Spleen (tissue), 13 donors: ENCODE measurements at places on chromosomes 7 and 10. TPM values are rescaled to one million over a fixed set of nuclear protein-coding genes. Genes with fewer than 3 reads are reported as not detected.

DNA sequence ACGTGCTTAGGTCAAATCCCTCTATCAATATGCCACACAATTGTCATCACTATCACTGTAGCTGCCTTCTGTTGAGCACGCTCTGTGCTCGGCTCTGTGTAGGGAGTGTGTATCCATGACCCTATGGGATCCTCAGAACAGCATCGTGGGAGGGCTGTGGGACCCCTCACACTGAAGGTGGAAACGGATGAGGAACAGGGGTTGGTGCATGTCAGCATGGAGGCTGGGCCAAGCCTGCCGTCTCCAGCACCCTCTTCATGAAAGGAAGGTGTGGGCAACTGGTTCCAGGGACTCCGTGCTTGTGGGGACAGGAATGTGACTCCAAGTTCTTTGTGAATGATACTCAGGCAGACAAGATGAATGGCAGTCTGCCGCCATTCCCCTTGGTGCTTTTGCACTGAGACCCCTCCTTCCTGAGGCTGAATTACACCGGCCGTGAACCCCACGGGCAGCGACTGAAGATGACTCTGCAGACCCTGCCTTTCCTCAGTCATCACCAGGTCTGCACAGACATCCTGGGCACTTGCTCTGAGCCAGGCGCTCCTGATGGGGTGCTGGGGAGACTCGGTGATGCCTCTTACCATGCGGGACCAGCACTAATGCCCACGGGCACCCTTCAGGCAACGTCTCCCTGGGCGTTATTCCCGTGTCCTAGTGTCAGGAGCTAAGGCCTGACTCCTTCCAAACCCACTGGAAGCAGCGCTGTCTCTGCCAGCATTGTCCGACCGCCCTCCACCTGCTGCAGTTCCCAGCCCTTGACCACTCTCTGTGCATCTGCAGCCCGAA lies 495.2 kb downstream of the TCERG1L start:
- H3K4me3 ChIP-seq, result no peak overlapping the region
- H3K27me3 ChIP-seq, result no peaks in the 10 kb centered on the region
- no peaks in the 10 kb centered on the region for H3K36me3 ChIP-seq
- no peak overlapping the region for H3K27ac ChIP-seq

- H3K27ac ChIP-seq, result no peak overlapping the region
- no peak overlapping the region for H3K4me3 ChIP-seq
- DNase-seq, result no peak
- no peaks in the 10 kb centered on the region for H3K27me3 ChIP-seq
- H3K36me3 ChIP-seq, result no peaks in the 10 kb centered on the region
Observed at GRCh38 chr10:62183442-62183841, 85.2 kb downstream of the RTKN2 start.

- no peaks in the 10 kb centered on the region for H3K4me1 ChIP-seq
- H3K27ac ChIP-seq, result no peak overlapping the region
- no peaks in the 10 kb centered on the region for H3K27me3 ChIP-seq
Observed at GRCh38 chr7:38127216-38128207, 50.5 kb upstream of the STARD3NL start.

DNA sequence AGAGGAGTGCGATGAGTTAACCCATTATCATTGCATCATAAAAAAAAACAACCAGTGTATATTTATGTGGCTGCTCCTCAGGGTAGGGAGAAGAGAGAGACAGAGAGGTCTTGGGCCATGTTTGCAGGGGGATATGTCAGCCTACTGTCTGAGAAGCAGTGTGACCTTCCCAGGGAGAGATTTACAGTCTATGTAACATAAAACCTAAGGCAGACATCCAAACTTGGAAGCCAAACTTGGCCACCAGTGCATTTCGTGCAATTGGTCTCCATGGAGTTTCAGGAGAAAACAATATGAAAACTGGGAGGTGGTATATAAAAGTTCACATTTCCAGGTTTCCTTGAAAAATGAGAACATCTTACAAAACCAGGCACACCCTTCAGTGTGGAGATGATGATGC lies 85.9 kb upstream of the CXCL12 start:
- H3K36me3 ChIP-seq, result no peaks in the 10 kb centered on the region
- no peaks in the 10 kb centered on the region for H3K4me1 ChIP-seq
- no peaks in the 10 kb centered on the region for H3K27me3 ChIP-seq
- H3K27ac ChIP-seq, result no peak overlapping the region
- H3K4me3 ChIP-seq, result no peak overlapping the region

DNA sequence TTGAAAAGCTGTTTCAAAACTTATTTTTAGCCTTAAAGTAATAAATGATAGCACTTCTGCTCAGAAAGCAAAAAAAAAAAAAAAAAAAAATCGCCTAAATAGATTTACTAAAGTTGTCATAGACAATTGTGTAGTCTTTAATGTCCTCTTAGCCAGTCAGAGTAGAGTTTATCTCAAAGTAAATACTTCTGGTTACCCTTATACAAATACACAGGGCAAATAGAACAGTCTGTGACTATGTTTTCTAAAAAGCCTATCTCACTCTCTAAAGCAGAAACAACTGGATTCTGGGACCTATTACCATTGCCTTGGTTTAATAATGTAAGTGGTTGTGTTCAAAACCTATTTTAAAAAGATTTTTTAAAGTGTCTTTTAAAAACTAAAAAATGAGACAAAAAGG lies 156.2 kb upstream of the THSD7A start:
- no peaks in the 10 kb centered on the region for H3K4me1 ChIP-seq
- no peaks in the 10 kb centered on the region for H3K27me3 ChIP-seq
- no peaks in the 10 kb centered on the region for H3K36me3 ChIP-seq
- no peak for DNase-seq
- no peak overlapping the region for H3K27ac ChIP-seq

The MOGAT3 gene
- total RNA-seq, result not detected

DNA sequence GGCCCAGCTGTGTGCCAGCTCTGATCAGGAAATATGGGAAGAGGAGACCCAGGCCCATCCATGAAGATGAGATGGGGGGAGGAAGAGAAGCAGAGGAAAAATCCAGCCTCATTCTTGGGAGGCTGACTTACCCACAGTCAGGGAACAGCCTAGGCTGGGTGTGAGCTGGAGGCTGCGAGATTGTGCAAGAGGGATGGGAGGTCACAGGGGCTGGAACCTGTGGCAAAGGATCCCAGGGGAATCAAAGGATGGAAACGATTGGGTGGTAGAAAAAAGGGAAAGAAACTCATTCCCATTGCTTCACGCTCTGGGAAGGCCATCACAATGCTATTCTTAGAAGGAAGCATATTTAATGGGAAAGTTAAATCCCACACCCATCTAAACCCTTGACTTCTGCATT lies 26.7 kb upstream of the CRHR2 start:
- H3K27ac ChIP-seq, result no peak overlapping the region
- no peak overlapping the region for H3K4me3 ChIP-seq
- H3K27me3 ChIP-seq, result no peaks in the 10 kb centered on the region
- DNase-seq, result peak; percentile 15
- no peaks in the 10 kb centered on the region for H3K4me1 ChIP-seq

The ADRB1 gene
- 3.4 TPM for total RNA-seq

GRCh38 chr10:33524966-33525365 lies 190.5 kb upstream of the NRP1 start:
- no peaks in the 10 kb centered on the region for H3K4me1 ChIP-seq
- H3K36me3 ChIP-seq, result no peaks in the 10 kb centered on the region
- no peak for DNase-seq
- H3K27ac ChIP-seq, result no peak overlapping the region

- DNase-seq, result no peak
- H3K36me3 ChIP-seq, result no peaks in the 10 kb centered on the region
- no peaks in the 10 kb centered on the region for H3K4me1 ChIP-seq
- no peak overlapping the region for H3K4me3 ChIP-seq
Observed at GRCh38 chr10:121524157-121524817, 74.0 kb downstream of the FGFR2 start.

- H3K4me3 ChIP-seq, result no peak overlapping the region
- H3K27me3 ChIP-seq, result no peaks in the 10 kb centered on the region
- no peak overlapping the region for H3K27ac ChIP-seq
- no peak for DNase-seq
- H3K36me3 ChIP-seq, result no peaks in the 10 kb centered on the region
Observed at GRCh38 chr10:86667421-86668181, 710 bp upstream of the LDB3 start.

GRCh38 chr10:117546581-117547015 lies 4.1 kb downstream of the EMX2 start:
- H3K4me1 ChIP-seq, result peaks cover 60% of the 10 kb centered on the region
- no peak overlapping the region for H3K4me3 ChIP-seq
- no peak overlapping the region for H3K27ac ChIP-seq
- H3K36me3 ChIP-seq, result no peaks in the 10 kb centered on the region
- no peak for DNase-seq
- peaks cover 19% of the 10 kb centered on the region for H3K27me3 ChIP-seq

GRCh38 chr7:120462991-120463390 lies 190.0 kb downstream of the KCND2 start:
- no peak overlapping the region for H3K4me3 ChIP-seq
- H3K27me3 ChIP-seq, result no peaks in the 10 kb centered on the region
- no peaks in the 10 kb centered on the region for H3K4me1 ChIP-seq

The DHTKD1 gene
- 29.6 TPM for total RNA-seq

The ABCA13 gene
- total RNA-seq, result 2.6 TPM
